NCI-H187 (cell line): ENCODE measurements at places on chromosomes 12 and 14.

DNA sequence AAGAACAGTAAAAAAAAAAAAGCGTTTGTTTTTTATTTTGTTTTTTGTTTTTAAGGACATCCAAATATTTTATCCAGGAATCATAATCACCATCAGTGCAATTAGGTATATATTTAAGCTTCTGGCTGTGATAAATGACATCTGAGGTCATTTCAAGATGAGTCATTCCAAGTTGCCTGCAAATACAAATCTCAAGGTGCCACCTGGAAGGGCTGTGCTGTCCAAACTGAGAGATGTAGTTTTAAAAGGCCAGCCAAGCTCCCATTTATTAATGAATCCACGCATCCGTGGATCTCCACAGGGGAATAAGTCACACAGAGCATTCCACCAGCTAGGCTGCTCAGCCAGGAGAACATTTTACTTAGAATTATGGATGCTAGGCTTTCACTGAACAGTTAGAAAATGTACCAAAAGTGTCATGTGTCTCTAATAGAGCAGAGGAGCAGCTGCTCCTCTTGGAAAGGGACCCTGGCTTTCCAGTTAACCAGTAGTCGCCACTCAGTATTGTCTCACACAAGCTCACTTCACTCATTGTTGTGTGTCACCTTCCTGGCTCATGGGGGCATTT lies 1151.4 kb upstream of the TMEM132C start:
- DNase-seq, result no peak

DNA sequence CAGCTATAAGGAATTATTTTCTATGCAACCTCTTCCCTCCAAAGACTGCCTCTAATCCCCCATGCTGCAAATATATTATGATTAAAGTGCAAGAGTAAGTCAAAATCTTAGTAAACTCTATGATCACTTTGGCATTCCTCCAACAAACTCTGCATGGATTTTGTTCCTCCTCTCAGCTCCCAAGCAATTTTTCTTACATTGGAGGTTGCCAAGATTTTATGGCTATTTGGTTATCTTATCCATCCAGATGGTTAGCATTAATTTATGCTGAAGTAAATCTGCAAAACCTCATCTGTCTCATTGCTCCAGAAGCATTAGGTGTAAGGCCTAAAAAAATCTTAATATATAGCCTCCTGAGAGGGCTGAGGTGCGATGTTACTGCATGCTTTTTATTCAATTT lies 228.1 kb downstream of the CHST11 start:
- DNase-seq, result no peak

- DNase-seq, result no peak
Observed at GRCh38 chr12:42802785-42803189, 213.2 kb upstream of the PRICKLE1 start.

DNA sequence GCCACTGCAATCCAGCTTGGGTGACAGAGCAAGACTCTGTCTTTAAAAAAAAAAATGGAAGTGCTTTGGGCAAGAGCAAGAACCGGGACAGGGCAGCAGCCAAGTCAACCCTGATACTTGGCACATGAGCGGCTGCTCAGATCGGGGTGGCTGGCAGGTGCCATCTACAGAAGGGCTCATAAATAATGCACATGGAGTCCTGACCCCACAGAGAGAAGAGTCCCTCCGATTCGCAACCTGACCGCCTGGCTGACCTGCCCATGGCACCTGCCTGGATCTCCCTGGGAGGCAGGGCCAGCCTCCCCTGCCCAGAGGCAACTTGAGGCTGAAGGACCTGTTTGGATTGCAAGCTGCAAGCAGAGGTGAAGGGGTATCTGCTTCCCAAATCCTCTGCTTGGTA lies 9.6 kb upstream of the TMEM120B start:
- DNase-seq, result no peak

GRCh38 chr12:20097626-20098025 lies 270.7 kb upstream of the PDE3A start:
- DNase-seq, result no peak

- DNase-seq, result no peak
Observed at GRCh38 chr14:100128688-100129087, 30.8 kb downstream of the DEGS2 start.

GRCh38 chr14:64012720-64013119 lies 159.9 kb downstream of the SYNE2 start:
- no peak for DNase-seq

DNA sequence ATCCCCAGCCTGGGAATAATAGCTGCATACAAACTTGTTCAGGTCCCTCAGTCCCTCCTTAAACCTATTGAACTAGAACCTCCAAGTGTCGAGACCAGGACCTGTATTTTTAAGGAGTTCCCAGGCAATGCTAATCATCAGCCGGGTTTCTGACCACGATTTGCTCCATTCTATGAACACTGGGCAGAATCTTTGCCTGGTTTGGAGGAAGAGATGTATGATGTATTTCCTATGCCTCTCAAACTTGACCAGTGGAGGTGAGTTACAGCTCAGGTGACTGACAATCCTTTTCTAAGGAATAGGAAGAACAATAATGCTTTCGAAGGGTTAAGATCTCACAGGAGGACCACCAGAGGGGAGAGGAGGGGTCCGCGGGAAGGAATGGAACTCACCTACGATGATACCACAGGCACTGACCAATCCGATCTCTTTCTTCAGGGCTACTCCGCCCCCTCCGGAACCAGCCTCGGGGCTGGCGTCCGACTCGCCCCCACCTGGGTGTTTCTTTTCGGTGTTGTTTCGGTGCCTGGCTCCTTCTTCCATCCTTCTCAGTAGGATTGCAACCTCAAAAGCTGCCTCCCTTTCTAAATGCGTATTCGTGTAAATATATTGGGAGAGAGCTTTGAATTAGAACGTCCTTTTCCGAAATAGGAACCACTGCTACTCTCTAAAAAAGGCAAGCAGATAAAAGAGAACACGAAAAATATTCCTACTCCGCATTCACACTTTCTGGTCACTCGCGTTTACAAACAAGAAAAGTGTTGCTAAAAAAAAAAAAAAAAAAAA lies 895 bp downstream of the SLC7A8 start:
- DNase-seq, result no peak

GRCh38 chr12:71397433-71397954 lies 42.1 kb upstream of the LGR5 start:
- DNase-seq, result no peak

DNA sequence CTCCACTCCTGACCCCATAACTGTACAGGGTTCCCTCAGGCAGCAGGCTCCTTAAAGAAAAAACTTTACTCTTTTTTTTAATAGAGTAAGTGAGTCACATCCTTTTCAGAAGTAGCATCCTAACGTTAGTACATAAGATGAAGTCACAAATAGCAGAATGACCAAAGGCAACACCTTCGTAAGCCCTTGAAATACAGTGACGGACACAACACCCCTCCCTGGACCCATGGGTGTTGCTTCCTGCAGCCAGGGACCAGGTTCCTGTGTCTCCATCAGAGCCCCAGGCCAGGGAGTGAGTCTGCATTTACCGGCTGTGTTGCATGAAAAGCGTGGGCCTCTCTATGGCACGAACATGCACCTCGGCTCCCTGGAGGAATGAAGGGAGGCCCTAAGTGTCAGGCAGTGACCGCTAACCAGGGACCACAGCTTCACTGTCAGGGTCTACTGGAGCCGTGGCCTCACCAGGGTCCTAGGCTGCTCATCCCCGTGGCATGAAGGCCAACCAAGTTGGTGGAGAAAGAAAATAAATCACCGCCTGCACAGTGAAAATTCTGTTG lies 340.0 kb upstream of the SFSWAP start:
- DNase-seq, result no peak

DNA sequence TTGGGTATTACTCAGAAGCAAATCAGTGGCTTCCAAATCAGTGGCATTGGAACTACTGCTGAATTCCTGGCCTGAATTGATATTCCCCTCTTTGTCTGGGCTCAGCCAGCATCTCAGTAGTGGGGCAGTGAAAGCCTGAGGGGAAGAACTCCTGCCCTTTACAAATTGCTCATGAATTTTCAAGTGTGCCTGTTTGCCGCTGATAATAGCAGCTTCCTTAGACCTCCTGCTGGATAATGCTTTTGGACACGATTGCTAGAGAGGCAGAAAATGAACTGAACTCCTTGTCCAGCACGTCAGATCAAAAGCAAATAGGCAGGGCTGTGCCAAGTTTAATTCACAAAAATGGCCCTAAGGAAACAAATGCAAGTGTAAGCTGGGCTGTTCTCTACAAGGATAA lies 91.3 kb upstream of the GZMB start:
- peak; percentile 5 for DNase-seq

DNA sequence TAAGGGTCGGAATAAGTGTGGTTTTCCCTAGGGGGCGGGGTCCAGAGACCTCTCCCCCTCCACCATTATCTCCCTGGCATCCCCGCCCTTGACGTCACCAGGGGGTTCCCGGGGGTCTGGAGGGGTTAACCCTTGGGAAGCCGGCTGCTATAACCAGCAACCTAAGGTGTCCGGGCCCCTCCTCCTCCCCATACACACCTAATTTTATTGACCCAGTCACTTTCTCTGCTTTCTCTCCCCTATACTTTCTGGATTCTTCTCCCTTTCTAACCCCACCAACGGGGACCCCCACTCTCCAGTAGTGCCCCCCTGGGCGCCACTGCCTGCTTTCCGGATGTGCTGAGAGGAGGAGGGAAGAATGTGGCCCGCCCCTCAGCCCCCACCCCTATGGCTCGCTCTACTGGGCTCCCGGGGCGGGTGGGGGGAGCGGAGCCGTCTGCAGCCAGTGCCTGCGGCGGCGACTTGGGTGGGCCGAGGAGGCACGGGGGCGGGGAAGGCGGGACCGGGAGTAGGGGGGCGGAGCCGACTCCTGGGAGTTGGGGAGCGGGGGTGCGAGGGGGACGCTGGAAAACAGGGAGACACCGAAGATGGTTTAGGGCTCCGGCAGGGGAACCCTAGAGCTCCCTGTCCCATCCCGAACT lies 1.8 kb downstream of the GLI1 start:
- DNase-seq, result no peak

- no peak for DNase-seq
Observed at GRCh38 chr14:100592461-100592891, 5.3 kb upstream of the BEGAIN start.

GRCh38 chr14:21093769-21094681 lies 4.4 kb downstream of the ZNF219 start:
- DNase-seq, result peak; percentile 93

GRCh38 chr14:78075555-78076277 lies 94.5 kb upstream of the NRXN3 start:
- DNase-seq, result peak; percentile 64

DNA sequence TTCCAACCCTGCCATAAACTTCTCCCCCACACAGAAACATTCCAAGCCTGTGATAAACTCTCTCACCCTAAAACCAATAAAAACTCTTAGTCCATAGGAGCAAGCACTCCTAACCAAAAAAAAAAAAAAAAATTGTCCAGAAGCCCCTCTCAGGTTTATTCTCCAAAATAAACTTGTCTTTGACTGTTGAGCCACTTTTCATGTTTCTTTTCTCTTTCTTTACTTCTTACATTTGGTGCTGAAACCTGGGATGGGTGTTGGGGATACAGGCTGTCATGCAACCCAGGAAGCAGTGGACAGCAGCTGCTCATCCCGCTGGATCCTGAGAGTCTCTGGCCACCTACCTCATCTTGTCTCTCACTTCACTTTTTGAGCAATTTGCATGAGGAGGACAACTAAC lies 2.0 kb upstream of the ADAM20 start:
- no peak for DNase-seq

- DNase-seq, result no peak
Observed at GRCh38 chr14:89990623-89991275, 35.0 kb downstream of the TDP1 start.

DNA sequence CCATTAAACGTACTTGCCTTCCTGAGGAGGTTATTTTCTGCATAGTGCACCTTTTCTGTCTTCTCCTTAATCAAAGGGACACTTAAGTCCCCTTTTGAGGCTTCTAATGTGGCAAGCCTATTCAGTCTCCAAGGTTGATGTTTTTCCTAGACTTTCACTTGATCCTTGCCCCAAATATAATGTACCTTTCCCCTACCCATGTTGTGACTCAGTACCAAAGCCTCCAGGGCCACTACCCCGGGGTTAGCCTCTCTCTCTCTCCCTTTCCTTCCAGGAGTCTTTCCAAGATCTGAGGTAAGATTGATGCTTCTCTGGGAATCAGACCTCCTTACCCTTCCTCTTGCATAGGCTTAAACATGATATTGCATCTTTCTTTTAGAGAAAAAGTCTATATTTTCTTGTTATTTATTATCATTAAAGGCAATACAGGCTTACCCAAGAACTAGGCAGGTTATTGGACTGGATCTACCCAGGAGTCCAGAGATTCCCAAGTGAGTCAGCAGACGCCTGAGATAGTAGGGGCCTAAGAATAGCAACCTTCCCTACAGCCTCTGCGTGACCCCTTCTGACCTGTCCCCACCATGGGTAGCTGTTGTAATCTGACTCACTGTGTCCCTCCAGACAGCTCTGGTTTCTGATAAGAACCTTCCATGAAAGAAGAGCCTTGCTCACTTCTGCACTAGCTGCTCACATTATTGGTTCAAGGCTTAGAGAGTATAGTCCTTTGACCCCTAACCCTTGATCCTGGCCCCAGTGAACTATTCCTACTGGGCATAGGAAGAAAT lies 172.9 kb downstream of the ZFP36L1 start:
- no peak for DNase-seq

DNA sequence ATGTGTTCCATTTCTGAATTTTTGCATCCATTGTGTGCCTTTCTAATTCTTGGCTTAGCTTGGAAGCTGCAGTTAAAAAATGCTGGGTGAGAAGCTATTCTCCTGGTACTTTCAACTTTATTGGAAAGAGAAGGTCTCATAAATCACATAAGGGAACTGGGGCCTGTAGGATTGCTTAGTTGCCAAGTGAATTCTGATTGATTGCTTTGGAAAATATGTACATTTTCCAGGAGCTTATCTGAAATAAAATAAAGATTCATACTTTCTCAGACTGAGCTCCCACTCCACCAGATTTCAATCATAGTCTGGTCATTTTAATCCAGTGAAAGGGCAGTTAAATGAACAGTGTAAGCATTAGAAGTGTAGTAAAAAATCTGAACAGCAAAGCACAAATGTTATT lies 50.0 kb upstream of the PRICKLE1 start:
- DNase-seq, result no peak

- DNase-seq, result no peak
Observed at GRCh38 chr14:65357113-65357512, 55.4 kb upstream of the FUT8 start.

GRCh38 chr12:107500307-107500706 lies 185.3 kb upstream of the PWP1 start:
- no peak for DNase-seq

- DNase-seq, result no peak
Observed at GRCh38 chr12:109482894-109483293, 5.5 kb downstream of the UBE3B start.

GRCh38 chr14:50964683-50965390 lies 20.6 kb upstream of the PYGL start:
- no peak for DNase-seq

- no peak for DNase-seq
Observed at GRCh38 chr12:49872381-49872780, 29.5 kb upstream of the BCDIN3D start.

- no peak for DNase-seq
Observed at GRCh38 chr12:6724409-6724797, 557 bp downstream of the COPS7A start.

DNA sequence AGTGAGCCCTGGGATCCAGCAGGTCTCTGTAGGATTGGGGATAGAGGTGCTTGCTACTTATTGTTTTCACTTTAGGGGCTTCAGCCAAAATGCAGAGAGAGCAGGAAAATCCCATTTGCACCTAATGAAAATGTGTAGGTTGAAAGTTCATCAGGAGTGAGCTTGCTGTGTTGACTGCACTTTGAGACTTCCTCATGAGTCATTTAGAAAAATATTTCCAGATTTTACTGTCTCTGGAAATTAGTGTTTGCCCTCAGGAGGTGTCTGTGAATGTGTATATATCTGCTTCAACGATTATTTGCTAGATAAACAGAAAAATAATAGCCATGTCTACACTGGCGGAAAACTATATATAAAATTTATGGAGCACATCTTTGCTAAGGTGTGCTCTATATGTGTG lies 159.3 kb downstream of the CAND1 start:
- no peak for DNase-seq

GRCh38 chr12:1630827-1631591 lies 2.0 kb downstream of the WNT5B start:
- DNase-seq, result no peak
